ENCODE measurements at places on chromosomes 6 and 20.

- DNase-seq: no peak
These were observed 117.4 kb downstream of the TTLL2 start for GRCh38 chr6:167442245-167442644.

GRCh38 chr6:2072453-2072852, 173.0 kb downstream of the GMDS start:
- no peak for DNase-seq

DNA sequence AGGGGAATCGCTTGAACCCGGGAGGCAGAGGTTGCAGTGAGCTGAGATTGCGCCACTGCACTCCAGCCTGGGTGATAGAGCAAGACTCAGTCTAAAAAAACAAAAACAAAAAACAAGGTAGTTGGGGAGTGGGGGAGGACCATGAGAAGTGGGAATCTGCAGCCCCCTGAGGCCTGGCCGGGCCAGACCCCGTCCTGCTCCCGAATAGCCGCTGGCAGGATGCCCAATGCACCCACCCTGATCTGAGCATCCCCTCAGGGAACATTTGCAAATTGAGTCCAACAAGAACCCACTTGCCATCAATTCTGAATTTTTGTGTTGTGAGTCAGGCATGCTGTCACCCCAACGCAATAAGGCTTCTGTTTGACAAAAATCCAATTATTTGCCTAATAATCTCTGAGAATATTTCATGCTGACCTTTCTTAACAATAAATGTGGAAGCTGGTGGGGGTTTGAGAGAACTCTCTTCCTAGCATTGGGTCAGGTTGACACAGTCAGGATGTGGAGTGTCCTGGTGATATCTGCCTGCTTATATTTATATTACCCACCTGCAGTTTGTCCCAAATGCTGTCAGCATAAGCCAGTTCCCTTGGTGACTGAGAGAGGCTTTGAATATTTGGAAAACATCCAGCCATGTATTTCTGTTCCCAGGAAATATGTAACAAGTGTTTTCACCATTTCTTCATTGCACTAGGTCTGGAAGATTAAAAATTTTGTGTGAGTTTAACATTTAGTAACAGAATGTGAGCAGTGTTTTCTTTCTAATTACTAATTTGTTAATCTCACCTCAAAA, 28.4 kb upstream of the FRMD1 start:
- DNase-seq: no peak

GRCh38 chr6:131367206-131367873, 205.7 kb upstream of the ARG1 start:
- DNase-seq: no peak

GRCh38 chr6:50437901-50438300, 275.4 kb upstream of the TFAP2D start:
- DNase-seq: no peak

DNA sequence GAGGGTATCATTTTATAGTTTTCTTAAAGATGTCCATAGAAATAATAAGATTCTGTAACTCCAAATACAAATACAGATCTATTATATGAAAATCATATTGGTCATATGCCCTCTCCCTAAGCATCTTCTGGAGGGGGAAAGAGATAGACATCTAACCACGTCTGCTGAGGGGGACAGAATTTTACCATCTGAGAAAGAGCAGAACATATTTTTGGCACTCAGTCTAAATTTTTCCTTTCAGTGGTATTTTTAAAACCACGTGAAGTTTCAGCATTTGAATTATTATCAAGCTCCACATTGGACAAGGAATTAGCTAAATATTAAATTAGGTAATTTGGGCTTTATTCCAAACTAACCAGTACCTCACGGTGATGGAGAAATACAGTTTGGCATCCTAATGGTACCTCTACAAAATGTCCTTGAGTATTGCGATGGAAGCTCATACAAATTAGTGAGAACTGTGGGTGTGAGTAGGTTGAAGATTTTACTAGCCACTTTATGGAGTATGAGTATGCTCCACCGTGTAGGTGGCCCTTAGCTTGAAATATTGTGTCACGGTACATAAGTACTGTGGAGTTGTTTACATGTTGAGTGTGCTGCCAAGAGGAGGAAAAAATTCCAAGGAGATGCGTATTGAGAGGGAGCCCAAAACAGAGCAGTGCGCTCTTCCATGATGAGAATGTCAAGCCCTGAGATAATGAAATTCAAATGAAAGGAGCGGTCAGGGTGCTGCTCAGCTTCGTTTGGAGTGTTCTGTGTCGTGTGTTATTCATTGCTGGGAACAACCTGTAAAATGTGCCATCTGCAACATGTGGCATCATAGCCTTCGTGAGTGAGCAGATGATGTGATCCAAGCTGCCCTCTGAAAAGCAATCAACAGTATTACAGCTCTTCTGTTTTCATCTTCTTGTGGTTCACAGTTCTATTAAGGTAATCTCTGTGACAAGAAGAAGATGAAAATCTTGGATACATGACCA, 48.4 kb upstream of the PHACTR2 start:
- DNase-seq: no peak

DNA sequence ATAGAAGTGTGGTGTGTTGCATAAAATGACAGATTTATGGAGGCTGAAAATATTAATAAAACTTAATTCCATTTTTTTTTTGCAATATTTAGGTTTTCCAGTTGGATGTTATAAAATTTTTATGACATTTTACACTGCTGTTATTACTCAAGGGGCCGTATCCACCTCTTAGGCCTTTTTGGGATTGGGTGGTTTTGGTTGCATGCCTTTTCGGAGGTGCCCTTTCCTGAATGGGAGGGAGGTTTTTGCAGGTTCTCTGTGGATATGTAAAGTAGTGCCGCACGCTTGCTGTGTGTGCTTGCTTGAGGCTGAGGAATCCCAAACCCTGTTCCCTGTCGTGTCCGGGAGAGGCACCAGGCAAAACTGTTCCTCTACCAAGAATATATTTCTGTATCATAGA, 6.8 kb downstream of the ARID1B start:
- DNase-seq: no peak

- no peak for DNase-seq
These were observed 107.4 kb upstream of the TENT5A start for GRCh38 chr6:81859884-81860283.

DNA sequence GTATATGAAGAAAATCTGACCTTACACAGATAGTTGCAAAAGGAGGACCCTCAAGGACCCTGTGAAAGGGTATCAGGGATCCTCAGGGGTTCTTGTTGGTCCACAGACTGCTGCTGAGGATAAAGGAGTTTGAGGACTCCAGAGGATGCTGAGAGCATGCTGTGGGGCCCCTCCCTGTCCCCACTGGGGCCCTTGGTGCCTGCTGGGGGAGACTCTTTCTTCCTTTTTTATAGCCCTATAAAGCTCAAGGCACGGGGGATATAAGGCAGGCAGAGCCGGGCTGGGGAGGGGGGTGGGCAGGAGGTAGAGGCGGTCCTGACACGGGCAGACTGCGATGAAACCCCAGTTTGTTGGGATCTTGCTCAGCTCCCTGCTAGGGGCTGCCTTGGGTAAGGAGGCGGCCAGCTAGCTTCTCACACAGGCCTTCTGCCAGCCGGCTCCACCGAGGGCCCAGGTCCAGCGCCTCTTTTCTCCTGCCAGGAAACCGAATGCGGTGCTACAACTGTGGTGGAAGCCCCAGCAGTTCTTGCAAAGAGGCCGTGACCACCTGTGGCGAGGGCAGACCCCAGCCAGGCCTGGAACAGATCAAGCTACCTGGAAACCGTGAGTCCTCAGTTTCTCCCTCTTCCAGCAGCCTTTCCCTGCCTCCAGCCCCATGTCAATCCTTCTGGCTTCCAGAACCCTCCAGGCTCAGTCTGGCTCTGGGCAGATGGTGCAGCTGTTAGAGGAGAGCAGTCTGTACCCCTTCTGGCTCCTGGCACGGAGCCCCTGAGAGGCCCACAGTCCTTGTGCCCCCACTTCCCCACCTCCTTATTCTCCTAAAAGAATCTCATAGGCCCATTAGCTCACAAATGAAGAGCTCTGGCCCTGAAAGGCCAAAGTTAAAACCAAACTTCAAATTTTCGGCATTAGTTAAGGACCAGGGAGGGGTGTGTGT, at the start of gene LY6G6D:
TSS of gene LY6G6D (plus strand) at position 327 of the 937 bp plus-strand sequence. CDS start at position 335, 8 bp downstream.
- DNase-seq: no peak

- DNase-seq: peak; percentile 61
These were observed 6.7 kb upstream of the CST9 start for GRCh38 chr20:23612396-23612795.

- no peak for DNase-seq
These were observed 15.2 kb downstream of the VNN1 start for GRCh38 chr6:132698608-132699007.

DNA sequence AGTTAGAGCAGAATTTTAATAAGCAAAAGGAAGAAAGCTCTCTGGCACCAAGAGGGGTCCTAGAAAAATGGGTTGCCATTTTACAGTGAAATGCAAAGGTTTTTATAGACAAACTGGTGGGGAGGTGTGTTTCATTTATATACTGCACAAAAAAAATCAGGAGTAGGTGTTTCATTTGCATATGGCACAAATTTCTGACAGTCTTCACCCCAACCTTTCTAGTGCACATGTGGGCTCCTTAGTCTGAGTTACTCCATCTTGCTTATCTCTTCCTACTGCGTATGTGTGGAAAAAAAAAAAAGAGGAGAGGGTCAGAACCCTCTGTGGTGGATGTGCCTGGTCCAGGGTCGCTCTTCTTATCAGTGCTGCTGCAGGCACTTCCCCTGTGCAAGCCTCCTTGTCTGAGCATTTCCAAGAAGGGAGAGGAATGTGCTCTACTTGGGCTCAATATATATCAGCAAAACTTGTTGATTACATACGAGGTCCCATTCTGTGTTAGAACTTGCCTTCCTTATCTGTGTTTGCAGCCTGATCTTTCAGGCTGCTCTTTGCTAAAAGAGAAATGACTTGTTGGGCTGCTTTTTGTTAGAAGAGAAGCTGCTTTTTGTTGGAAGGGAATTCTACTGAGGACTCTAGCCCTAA, 59.0 kb upstream of the MRAP2 start:
- no peak for DNase-seq

- no peak for DNase-seq
These were observed 46.3 kb downstream of the GCNT2 start for GRCh38 chr6:10567256-10568026.

- DNase-seq: no peak
These were observed 235.4 kb upstream of the IRAK1BP1 start for GRCh38 chr6:78631976-78632375.

- no peak for DNase-seq
These were observed 708 bp downstream of the NRN1 start for GRCh38 chr6:6006006-6006427.

GRCh38 chr6:33166811-33167210, 25.5 kb downstream of the COL11A2 start:
- no peak for DNase-seq

- peak; percentile 48 for DNase-seq
These were observed 36.8 kb downstream of the TSPYL4 start for GRCh38 chr6:116217069-116217468.

DNA sequence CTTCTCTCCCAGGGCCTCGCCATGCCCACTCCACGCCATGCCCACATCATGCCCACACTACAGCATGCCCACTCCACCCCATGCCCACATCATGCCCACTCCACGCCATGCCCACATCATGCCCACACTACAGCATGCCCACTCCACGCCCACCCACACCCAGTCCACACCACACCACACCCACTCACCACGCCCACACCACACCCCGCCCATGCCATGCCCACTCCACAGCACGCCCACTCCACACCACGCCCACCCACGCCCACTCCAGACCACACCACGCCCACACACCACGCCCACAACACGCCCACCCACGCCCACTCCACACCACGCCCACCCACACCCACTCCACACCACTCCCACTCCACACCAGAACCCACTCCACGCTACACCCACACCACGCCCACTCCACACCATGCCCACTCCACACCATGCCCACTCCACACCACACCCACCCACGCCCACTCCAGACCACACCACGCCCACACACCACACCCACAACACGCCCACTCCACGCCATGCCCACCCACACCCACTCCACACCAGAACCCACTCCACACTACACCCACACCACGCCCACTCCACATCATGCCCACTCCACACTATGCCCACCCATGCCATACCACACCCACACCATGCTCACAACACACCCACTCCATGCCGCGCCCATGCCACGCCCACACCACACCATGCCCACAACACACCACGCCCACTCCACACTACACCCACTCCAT, 88.6 kb downstream of the ERMARD start:
- DNase-seq: no peak

- no peak for DNase-seq
These were observed 38.4 kb upstream of the ZNF217 start for GRCh38 chr20:53631909-53632662.

DNA sequence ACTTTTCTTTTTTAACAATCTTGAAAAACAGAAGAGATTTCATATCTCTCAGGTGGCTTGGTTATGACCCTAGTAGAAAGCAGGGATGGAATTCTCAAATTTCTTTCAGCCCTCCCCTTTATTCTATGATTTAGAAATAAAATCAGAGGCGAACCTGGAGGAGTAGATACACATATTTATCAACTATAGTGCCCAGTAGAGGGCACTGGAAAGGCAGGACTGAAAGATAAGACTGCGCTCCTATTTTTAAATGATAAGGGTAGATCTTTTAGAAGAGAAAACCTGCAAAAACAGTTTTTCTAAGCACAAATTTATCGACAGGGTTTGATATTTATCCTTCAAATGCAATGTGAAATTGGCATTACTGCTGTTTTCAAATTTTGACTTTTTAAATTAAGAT, 1296.6 kb downstream of the EPHA7 start:
- DNase-seq: peak; percentile 11

DNA sequence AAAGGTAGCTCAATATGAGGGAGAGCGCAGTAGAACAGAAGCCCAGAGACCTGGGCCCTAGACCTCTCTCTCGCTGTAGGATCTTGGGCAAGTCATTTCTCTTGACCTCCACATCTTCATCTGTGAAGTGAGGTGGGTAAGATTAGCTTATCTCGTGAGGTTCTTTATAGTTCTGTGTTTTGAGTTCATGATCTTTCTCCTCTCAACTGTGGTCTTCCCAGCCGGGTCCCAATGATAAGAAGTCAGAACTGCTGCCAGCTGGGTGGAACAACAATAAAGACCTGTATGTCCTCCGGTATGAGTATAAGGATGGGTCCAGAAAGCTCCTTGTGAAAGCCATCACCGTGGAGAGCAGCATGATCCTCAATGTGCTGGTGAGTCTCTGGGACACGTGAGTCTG, 6.9 kb downstream of the PSMF1 start:
- DNase-seq: no peak
